ENCODE measurements at places on chromosomes 4 and X.

GRCh38 chrX:150897421-150898320 lies 797 bp downstream of the CD99L2 start:
- DNase-seq: no peak

DNA sequence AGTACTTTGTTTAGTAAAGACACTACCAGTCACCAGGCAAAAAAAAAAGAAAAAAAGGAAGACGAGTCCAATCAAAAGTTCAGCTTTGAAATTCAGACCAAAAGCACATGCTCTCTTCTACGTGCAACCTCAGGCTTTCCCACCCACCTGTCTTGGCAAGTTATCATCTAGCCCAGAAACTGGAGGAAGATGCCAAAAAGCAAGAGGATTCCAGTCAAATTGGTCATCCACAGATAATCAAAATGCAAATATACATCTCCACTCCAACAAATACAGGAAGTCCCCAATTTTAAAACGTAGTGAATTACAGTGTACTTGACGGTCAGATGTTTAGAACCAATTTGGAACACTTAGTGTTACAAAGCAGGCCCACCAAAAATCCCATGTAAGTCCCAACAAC lies 96.5 kb downstream of the PALLD start:
- DNase-seq: no peak

DNA sequence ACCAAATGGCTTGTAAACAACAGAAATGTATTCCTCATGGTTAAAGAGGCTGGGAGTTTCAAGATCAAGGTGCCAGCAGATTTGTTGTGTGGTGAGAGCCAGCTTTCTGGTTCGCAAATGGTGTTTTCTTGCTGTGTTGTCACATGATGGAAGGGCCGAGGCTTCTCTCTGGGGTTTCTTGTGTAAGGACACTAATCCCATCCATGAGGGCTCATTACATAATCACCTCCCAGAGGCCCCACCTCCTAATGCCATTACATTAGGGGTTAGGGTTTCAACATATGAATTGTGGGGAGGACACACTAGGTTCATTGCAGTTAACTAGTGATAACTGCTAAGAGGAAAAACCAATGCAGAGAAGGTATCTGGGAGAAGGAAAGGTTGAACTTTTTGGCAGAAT lies 103.5 kb upstream of the ENPEP start:
- no peak for DNase-seq

DNA sequence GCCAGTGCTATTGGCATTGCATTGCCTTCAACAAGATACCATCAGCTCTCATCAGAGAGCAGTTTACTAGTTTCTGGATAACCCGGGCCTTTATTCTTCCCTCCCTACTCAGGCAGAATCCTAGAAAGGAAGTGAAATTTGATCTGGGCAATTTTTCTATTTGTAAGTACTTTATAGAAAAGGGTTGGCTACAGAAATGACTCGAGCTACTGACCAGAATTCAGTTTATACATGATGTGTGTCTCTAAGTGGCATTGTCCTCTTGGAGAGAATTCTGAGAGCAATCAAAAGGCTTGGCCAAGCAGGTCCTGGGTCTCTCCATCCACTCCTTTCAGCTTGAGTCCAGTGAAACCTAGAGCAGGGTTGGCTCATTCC lies 192.7 kb upstream of the LEF1 start:
- DNase-seq: no peak

DNA sequence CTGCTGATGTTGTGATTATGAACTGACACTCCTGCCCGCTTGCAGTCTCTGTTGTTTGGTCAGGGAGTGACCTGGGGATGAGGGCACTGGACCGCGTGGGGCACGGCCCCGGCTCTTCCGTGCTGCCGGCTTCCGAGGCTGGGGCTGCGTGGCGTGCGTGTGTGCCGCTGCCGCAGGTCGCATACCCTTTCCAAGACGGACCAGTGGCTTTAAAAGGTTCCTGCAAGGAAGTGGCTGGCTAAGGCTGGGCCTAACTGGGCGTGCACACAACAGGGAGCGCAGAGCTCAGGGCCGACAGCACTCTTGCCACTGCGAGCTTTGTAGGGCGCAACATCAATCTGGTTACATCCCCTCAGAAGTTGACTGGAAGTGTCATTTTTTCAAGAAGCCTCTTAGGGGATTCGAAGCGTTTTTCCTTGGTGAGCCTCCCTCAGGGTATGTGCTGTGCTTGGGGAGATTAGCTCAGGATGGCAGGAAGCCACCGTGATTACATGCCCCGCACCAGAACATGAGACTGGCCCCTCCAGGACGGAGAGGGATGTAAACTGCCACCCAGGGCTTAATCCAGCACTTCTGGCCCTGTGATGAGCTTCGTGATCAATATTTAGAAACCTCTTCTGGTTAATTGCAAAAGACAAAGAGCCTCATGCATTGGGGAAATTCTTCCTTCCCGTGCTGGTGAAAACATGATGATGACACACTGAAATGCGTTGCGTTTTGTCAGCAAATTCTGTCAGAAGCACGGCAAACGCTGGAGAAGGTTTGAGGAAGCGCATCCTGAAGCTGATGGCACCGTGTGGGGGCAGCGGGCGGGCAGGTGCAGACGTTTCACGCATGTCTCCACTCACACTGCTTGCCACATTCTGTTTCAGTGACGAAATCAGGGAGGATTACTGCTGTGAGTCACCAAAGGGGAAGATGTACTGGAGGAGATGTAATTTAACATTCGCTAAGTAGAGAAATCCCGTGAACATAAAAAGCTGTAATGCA lies 11.1 kb downstream of the MAEA start:
- DNase-seq: no peak

DNA sequence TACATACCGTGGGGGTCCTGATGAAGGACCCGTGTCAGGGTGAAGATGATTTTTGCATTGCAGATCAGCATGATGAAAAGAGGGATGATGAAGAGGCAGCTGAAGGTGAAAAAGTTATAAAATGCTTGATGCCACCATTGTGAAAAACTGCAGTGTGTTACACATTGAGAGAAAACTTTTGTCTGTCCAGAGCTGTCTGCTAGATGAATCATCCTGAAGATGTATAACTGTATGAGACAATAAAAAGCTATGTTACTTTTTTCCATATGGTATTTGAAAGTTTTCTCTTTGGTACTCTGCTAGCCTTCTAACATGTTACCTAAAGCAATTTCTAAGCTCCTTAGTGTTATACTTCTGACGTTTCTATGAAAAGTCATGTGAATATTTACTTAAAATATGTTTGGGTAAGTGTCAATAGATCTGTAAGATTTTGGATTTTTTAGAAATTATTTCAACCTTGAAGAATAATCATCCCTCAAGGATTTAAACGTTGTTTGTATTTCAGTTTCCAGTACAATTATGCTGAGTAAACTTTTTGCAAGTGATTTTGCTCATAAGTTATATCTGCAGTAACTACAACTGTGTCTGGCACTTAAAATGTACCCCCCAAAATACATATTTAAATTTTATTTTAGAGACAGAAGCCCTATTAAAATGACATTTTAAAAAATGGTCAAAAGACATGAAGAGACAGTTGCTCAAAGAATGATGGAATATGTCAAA lies 9.5 kb downstream of the GNRHR start:
- no peak for DNase-seq

DNA sequence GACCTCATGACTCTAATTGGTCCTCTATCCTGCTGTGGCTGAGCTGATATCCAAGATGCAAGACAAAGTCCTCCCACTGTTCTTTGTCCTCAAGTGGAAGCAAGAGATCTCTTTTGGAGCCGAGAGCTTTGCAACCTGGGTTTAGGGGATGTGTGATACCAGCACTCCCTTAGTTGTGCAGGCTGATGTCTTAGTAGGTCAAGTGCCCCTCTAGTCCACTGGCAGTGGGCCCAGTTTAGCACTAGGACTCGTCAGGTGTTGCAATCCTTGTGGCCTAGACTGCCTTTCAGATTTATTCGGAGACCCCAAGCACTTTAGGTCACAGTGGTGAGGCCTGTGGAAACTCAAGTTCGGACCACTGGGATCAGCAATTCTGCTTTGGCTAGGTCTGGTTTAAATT lies 64.0 kb downstream of the GPRASP3 start:
- DNase-seq: no peak

GRCh38 chr4:31539284-31540069 lies 819.3 kb downstream of the PCDH7 start:
- DNase-seq: no peak

GRCh38 chr4:149311076-149311475 lies 504.6 kb downstream of the IQCM start:
- DNase-seq: no peak

GRCh38 chrX:129634541-129634940 lies 20.2 kb downstream of the APLN start:
- DNase-seq: no peak

DNA sequence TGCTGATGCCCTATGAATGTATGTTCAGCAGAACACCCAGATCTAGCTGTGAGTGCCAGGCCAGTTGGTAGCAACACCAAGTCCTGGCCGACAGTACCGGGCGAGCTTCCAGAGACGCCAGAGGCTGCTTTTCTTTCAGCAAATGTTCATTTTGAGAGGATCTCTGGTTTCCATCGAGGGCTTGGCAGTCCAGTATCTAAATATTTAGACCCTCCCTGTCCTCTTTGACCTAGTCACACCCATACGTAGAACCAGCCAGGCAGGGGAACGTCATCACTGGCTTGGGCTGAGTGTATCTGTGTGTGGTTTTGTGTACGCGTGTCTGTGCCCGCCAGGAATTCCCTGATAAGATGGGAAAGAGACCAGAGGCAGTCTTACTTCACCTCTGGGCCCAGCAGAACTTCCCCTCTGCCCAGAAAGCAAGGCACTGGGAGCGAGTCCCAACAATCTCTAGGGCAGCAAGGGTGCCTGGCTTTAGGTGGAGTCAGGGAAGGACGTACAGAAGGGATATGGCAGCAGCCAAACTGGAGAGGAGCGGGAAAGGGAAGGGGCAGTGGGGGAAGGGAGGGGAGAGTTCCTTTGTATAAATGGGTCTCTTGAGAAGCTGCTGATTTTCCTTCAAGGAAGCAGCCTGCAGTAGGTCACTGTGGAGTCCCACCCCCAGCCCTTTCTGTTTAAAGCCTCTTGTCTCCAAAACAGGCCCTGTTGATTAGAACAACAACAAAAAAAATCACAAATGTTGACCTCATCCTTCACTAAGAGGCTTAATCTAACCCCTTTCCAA lies 15.0 kb upstream of the ELF4 start:
- DNase-seq: peak; percentile 78

- DNase-seq: no peak
Measured at GRCh38 chrX:119194621-119195020, 41.5 kb upstream of the PGRMC1 start.

GRCh38 chr4:178037459-178038214 lies 595.4 kb upstream of the AGA start:
- DNase-seq: no peak

DNA sequence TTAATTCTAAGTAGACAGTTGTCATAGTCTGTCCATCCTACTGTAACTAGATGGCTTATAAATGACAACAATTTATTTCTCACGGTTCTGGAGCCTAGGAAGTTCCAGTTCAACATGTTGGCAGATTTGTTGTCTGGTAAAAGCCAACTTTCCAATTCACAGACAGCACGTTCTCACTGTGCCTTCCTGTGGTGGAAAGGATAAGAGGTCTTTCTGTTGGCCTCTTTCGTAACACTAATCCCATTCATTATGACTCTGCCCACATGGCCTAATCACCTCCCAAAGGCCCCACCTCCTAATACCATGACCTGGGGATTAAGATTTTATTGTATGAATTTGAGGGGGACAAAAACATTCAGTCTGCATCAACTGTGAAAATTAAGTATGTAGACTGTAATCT lies 83.2 kb downstream of the GALNTL6 start:
- no peak for DNase-seq

GRCh38 chrX:114970806-114971205 lies 46.6 kb downstream of the IL13RA2 start:
- no peak for DNase-seq

DNA sequence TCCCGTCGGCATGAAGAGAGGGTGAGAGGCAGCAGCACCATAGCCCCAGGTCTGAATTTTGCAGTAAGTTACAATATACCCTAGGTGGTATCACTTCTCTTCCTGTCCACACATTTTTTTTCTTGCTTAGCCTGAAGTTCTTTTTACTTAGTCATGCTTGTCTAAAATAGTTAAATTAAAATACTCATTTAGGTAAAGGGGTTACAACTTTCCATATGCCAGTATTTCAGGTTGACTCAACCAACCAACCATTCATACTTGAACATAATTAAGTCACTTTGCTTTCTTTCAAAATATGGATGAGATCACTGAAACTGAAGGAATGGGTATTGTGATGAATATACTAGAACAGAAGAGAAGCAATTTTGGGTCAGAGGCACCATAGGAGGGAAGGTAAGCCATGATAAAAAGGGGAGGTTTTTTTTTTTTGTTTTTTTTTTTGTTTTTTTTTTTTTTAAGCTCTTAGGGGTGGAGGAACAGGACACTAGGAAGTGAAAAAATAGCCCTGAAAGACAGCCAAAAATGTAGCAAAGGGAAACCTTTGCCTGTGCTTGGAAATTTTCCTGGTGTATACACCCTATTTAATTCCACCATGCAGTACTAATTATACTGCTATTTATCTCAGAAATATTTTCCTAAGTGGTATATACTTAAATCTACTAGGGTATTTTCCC lies 41.8 kb downstream of the RPS6KA3 start:
- DNase-seq: no peak

GRCh38 chr4:40225497-40225896 lies 28.7 kb downstream of the RHOH start:
- no peak for DNase-seq

- DNase-seq: no peak
Measured at GRCh38 chr4:184728858-184729257, 5.0 kb downstream of the CENPU start.

Measured in epithelial cell of prostate (primary cell).